ENCODE measurements at places on chromosomes 2 and 18. TPM values are rescaled to one million over a fixed set of nuclear protein-coding genes. Genes with fewer than 3 reads are reported as not detected.

RAB6C gene
- 1.2 TPM for total RNA-seq

TTN gene
- under 0.01 TPM for total RNA-seq

ZNF521 gene
- 7.9 TPM for total RNA-seq

SULT1C4 gene
- not detected for total RNA-seq

FAM110C gene
- total RNA-seq: 2.4 TPM

ADD2 gene
- total RNA-seq: not detected

FEV gene
- not detected for total RNA-seq
